ENCODE measurements at places on chromosomes 1 and 21.
A peak's percentile ranks its signal among the peaks of the same experiment; 100 is the strongest.

GRCh38 chr1:230105754-230106625 lies 39.0 kb downstream of the GALNT2 start:
- no peak for DNase-seq

DNA sequence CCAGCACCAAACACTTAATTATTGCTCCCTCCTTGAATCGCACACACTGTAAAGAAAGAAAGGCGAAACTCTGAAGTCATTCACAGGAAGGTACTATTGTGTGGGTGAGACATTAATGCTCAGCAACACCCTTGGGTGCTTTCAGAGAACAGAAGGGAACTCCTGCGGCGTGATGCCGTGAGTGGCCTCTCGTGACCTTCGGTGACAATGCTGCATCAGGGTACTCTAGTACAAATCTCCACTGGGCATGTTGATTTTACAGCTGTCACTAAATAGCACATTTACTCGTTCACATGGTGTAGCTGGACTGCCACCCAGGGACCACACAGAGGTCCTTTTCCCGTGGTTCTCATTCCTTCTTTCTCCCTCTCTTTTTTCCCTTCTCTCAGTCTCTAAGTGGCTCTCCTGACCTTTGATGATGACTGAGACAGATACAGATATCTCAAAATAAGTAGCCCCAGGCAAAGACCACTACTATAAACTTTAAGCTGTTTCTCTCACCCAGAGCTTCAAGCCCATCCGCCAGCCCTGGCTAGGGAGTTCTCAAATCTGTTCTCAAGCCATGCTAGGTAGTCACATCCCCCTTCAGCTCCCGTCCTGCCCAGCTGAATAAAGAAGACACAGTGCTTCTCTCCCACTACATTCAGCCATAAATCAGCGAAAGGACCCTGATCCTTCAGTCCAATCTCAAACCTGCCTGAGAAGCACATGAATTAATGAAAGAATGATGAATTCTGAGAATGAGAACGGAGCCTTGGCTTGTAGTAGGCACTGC lies 223.4 kb upstream of the FMN2 start:
- DNase-seq, result no peak

DNA sequence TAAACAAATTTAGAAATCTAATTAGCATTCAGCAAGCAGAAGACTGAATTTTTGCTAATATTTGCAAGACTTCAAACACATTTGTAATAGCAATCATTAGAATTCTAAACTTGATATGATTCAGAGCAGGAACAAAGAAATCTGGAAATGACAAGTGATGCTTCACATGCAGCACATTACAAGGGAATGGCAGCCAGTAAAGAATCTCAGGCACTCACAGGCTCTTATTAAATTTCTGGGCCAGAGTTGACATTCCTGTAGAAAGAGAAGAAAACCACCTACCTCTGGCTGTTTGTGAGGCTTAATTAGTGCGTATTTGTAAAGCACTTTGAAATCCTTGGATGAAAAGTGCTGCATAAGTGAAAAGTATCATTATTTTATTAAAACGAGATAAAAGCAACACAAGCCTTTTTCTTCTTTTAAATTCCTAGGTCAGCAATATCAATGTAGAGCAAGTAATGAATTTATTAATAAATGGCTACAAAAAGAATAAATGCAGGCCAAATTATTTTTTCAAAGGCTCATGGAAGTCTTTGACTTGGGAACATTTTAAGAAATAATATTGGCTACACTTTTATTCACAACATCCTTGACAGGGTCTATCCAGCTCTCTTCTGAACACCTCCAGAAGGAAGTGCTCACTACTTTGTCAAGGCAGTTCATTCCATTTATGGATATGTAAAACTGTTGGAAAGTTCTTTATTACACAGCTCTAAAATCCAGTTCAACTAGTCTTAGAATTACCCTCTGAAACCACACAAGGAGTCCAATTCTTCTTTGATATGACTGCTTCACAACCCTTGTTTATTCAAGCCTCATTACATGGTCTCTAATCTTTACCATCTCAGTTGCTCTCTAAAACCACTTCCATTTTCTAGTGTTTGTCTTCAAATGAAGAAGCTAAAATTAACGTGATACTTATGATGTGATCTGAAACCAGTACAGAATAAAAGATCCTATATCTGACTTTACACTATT lies 32.1 kb upstream of the SCYL3 start:
- no peak for DNase-seq

DNA sequence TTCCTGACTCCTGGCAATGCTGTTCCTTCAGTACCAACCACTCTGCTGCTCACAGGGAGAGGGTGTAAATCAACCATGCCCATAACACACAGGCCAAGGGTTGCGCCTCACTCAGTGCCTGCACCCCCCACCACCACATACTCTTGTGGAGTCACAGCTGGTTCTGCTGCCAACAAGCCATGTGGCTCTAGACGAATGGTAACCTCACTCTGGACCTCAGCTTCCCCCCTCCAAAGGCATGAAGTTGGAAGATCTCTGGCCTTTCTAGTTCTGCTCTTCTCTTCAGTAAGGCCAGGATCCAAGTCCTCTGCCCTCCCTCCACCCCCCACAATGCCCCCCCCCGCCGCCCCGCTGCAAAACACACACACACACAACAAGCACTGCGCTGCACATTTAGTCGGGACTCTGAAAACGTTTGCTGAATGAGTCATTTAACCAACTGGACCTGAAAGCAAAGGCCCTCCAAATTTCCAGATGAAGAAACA lies 1.7 kb upstream of the GLIS1 start:
- no peak for DNase-seq

DNA sequence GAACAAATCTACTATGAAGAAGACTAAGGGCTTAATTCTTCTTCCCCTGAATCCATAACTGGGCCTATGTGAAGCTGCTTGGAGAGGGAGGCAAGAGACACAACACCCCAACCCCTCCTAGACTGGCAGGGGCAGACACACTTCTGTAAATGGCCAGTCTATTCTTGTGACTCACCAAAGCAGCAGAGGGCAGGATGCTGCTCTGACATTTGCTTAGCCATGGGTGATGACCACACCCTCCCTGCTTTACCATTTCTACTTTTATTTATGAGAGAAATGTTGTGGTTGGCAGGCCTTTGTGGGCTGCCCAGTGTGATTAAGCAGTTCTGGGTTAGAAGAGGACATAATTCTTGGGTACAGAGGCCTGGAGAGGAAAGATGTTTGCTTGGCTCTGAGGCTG lies 189.8 kb upstream of the DPYD start:
- no peak for DNase-seq

DNA sequence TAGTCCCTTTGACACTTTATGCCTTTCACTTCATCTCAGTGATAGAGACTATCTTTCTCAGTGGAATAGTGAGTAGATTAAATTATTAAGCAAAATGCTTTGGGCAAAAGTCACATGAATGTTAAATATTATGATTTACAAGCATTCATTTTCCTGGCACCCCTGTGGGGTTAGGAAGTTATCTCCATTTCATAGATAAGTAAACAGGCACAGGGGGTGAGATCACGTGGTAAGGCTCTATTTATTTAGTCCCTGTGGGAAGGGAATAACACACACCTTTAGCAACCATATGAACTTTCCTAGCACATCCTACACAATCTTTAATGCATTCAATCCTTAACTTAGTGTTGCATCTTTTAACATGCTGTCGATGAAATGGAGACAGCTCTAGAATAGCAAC lies 12.3 kb downstream of the PSMB2 start:
- DNase-seq, result no peak

GRCh38 chr1:168921629-168922028 lies 184.9 kb upstream of the ATP1B1 start:
- DNase-seq, result no peak

DNA sequence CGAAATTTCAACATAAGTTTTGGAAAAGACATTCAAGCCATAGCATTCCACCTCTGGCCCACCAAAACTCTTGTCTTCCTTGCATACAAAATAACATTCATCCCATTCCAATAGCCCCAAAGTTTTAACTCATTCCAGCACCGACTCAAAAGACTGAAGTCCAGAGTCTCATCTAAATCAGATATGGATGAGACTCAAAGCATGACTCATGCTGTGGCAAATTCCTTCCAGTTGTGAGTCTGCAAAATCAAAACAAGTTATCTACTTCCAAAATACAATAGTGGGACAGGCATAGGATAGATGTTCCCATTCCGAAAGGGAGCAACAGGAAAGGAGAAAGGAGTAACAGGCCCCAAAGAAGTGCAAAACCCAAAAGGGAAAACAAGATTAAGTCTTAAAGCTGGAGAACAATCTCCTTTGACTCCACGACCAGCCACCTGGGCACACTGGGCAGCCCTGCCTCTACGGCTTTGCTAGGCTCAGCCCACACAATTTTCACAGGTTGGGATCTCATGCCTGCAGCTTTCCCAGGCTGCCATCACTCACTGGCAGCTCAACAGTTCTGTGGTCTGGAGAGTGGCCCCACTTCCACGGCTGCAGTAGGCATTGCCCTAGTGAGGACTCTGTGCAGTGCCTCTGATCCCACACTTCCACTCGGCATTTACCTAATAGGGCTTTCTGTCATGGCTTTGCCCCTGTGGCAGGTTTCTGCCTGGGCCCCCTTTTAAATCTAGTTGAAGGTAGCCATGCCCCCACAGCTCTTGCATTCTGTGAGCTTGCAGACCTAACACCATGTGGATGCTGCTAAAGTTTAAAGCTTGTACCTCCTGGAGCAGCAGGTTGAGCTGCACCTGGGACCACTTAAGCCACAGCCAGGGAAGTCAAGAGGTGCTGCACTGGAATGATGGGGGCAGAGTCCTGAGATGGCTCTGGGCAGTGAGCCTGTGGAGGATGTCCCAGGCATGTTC lies 51.0 kb downstream of the RUNX3 start:
- no peak for DNase-seq

- DNase-seq, result no peak
Observed at GRCh38 chr21:28089599-28090441, 902.9 kb downstream of the LTN1 start.

GRCh38 chr1:87953732-87954344 lies 625.2 kb downstream of the LMO4 start:
- peak; percentile 43 for DNase-seq

GRCh38 chr21:40051801-40052200 lies 184.6 kb downstream of the PCP4 start:
- DNase-seq, result no peak

- no peak for DNase-seq
Observed at GRCh38 chr21:15514073-15514946, 215.5 kb upstream of the USP25 start.

GRCh38 chr1:50666849-50667248 lies 243.6 kb upstream of the DMRTA2 start:
- no peak for DNase-seq
